ENCODE measurements at places on chromosomes 6 and 20. TPM values are rescaled to one million over a fixed set of nuclear protein-coding genes. Genes with fewer than 3 reads are reported as not detected.

The PCSK2 gene
- 0.98 TPM for total RNA-seq

The CD24 gene
- total RNA-seq, result 86.9 TPM

The MMP24 gene
- 0.98 TPM for total RNA-seq

The RNGTT gene
- total RNA-seq, result 18.2 TPM

- DNase-seq, result no peak
Measured at GRCh38 chr6:89458704-89459103, 25.8 kb downstream of the ANKRD6 start.

- DNase-seq, result no peak
Measured at GRCh38 chr20:53866794-53867740, 203.3 kb downstream of the BCAS1 start.

DNA sequence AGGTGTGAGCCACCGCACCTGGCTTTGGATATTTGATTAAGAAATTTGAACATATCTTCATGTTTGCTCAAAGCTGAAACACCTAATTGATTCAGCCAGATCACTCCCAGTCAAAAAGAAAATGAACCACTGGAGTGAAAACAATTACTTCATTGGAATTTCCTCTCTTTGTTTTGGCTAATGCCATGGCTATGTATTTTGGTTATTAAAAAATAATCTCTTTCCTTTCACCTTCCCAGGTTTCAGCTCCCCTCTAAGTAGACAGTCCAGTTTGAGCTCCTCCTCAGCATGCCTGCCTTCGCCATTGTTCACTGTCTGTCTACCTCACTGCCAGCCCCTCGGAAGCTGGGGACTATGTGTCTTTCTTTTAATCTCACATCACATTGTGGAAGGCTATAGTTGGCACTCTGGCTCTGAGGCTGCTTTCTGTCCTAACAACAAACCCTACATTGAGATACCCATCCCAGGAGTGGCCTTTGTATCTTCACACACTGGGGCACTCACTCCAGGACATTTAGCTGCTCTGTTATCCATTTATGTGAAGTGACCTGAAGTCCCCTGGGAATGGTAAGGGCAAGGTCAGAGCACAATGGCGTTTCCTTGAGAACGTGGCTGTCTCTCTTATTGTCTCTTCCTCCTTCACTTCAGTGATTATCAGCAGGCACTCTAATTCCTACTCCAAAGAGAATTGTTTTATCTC, 764.0 kb upstream of the CITED2 start:
- no peak for DNase-seq

DNA sequence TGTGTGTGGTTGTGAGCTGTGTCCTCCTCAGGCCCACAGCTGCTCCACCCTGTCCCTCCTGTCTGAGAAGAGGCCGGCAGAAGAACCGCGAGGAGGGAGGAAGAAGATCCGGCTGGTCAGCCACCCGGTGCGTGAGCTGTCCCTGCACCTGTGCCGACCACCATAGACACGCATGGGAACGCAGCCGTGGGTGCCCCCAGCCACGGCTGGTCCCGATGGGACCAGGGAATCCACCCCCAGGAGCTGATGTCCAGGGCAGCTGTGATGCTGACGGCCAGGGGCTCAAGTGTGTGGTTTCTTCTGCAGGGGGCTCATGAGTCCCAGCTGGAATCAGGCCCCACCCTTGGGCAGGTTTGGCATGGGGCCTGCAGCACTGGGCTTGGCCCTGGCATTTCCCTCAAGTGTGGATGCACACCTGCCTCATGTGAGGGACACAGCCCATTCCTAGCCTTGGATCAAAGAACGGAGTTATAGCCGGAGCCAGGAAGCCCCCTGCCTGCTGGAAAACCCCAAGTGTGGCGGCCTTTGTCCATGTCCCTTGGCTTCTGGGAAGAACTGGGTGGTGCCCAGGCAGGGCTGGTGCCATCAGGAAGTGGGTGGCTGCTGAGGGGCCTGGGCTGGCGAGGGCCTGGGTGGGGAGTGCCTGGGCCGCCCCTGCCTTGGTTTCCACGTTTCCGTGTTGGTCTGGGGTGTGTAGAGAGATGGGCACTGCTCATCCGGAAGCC, 4.6 kb upstream of the TNFRSF6B start:
- DNase-seq, result no peak

- no peak for DNase-seq
Measured at GRCh38 chr20:17832236-17832915, 132.6 kb downstream of the BANF2 start.

DNA sequence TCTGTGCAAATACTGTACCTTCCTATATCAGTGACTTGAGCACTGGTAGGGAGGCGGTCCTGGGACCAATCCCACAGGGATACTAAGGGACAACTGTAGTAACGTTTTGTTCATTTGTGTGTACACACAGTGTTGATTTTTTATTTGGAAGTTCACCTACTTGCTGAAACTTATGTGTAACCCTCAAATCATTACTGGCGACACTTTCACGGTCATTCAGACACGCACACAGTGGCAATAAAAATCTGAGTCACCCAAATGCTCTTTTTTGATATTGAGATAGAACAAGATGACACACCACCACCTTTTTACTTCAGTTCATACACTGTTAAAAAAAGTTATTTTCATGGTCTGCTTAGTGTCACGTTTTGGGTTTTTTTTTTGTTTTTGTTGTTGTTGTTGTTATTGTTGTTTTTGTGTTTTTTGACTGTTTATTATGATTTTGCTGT, 79.8 kb downstream of the QKI start:
- DNase-seq, result no peak

- no peak for DNase-seq
Measured at GRCh38 chr20:36644032-36644705, 1.8 kb downstream of the SLA2 start.

DNA sequence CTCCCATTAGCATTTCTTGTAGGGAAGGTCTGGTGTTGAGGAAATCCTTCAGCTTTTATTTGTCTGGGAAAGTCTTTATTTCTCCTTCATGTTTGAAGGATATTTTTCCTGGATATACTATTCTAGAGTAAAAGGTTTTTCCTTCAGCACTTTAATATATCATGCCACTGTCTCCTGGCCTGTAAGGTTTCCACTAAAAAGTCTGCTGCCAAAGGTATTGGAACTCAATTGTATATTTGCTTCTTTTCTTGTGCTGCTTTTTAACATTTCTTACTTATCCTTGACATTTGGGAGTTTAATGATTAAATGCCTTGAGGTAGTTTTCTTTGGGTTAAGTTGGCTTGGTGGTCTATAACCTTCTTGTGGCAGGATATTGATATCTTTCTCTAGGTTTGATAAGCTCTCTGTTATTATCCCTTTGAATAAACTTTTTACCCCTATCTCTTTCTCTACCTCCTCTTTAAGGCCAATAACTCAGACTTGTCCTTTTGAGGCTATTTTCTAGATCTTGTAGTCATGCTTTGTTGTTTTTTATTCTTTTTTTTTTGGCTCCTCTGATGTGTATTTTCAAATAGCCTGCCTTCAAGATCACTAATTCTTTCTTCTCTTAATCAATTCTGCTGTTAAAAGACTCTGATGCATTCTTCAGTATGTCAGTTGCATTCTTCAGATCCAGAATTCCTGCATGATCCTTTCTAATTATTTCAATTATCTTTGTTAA, 225.0 kb upstream of the ZNF217 start:
- no peak for DNase-seq
